ENCODE measurements at places on chromosomes 16 and 17.

DNA sequence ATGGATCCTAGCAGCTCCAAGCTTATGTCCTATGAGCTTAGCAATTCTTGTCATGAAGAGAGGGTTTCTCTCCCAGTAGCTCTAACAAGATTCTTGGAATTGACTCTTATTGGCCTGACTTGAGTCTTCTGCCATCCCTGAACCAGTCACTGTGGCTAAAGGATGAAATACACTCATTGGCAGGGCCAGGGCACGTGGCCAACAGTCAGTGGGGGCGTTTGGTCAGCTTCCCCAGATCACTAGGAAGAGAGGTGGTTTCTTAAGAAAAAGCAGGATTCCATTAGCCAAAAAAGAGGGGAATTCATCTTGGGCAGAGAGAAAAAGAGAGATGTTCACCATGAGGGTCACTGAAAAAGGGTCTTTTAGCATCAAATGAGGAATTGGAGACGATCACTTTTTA lies 363.2 kb downstream of the SNX29 start:
- DNase-seq: no peak

DNA sequence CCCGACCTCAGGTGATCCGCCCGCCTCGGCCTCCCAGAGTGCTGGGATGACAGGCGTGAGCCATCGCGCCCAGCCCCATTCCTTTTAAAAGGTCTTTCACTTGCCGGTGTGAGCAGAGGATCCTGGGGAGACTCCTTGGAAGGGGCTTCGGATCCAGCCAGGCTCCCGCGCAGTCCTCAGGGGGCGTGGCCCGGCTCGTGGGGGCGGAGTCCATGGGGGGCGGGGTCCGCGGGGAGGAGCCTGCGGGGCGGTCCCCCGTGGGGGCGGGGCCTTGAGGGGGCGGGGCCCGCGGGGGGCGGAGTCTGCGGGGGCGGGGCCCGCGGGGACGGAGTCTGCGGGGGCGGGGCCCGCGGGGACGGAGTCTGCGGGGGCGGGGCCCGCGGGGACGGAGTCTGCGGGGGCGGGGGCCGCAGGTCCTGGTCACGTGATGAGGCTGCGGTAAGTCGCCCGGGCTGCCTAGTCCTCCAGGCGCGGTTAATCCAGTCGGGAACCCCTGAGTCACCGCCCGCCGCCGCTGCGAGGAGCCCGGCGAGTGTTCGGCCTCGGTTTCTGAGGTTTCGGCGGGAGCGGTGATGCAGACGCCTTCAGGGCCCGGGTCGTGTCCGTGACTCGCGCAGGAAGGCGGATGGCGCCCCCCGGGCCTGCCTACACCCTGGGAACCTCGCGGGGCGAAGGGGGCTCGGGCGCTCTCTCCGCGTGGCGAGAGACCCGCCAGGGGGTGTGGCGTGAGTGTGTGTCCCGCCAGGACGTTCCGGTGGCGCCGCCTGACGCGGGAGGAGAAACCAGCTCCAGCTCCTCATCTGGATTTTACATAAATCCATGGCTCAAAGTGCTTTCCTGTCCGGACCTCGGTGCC lies 23.6 kb upstream of the ABR start:
- peak; percentile 69 for DNase-seq

DNA sequence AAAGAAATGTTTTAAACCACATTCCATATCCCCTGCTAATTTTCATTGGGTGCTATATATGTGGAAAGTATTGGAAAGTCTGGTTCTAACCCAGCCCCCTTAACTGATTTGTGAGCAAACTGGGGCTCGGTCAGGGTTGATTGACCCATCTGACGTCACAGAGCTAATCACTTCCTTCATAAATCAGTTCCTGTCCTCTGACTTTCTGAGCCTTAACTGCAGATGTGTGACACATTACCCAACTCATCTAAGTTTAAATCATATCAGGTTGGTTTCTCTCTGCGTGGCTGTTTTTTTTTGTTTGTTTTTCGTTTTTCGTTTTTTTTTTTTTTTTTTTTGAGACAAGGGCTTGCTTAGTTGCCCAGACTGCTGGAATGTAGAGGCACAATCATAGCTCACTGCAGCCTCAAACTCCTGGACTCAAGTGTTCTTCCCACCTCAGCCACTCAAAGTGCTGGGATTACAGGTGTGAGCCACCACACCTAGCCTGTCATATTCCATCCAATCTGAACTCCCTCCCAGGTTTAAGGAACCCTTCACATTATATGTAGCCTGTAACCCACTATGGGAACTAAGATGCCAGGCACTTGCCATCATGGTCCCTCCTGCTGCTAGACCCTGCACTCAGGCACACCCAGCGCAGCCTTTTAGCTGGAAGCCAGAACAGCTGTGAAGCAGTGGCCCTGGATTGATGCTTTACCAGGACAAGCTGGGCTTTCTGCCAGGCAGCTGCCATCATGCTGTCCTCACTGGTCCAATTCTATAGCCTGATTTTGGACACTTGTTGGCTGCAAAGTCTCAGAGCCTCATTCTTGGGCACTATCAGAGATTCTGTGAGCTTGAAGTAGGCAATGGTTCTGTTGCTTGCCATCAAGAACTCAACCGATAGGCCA lies 6.9 kb upstream of the BPTF start:
- no peak for DNase-seq

- no peak for DNase-seq
These were observed 26.5 kb upstream of the SPNS3 start for GRCh38 chr17:4407216-4407615.

DNA sequence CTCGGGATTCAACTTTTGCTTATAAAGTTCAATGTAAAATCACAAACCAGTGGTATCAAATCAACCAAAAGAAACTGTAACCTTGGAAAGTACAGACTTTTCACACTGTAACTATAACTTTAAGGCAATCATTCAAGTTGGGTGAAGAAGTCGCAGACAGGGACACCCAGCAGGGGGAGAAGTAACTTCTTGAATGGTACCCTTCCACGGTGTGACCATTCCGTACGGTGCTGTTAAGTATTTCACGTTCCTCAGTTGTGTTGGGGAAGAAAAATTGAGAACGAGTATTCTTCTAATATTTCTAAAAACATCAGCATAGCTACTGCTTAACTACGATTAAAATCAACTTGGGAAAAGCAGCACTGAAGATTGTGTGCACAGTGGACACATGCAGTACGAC lies 55.8 kb downstream of the MYH10 start:
- DNase-seq: no peak

All from right kidney (tissue), 9 donors.